Stimulated activated CD4-positive, alpha-beta T cell treated with anti-CD3 and anti-CD28 coated beads, Interleukin-15, amount 100 ng/mL, for 1 hour (primary cell): ENCODE measurements at places on chromosomes 4 and X.
A peak's percentile ranks its signal among the peaks of the same experiment; 100 is the strongest.

DNA sequence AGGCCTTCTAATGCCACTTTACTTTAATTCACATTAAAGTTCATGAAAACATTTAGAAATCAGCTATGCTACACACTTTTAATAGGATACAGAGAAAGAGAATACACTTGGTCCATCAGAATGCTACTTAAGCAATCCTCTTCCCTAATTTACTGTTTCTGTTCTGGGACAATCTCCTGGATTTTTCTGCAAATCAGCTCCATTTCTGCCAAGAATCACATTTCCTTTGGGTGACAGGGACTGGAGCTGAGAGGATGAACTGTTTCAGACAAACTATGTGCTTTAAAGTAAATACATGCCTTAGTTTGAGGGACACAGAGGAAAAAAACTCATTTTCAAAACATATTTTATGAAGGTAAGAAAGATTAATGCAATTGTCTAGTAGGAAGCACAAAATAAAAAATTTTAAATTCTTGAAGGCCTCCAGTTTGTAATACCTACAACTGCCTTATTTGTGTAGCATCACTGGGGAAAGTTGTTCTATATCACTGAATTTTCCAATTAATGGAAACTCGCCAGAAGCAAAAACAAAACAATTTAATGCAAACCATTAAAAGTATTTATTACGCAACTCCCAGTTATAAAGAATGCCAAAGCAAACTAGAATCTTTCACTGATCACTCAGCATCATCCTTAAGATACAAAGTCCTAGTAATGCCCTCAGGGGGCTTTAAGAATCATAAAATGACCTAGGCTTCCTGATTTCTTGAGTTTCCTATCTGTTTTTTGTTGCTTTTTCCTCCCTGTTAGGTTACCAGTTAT lies 36.3 kb downstream of the BCLAF3 start:
- no peak for DNase-seq

DNA sequence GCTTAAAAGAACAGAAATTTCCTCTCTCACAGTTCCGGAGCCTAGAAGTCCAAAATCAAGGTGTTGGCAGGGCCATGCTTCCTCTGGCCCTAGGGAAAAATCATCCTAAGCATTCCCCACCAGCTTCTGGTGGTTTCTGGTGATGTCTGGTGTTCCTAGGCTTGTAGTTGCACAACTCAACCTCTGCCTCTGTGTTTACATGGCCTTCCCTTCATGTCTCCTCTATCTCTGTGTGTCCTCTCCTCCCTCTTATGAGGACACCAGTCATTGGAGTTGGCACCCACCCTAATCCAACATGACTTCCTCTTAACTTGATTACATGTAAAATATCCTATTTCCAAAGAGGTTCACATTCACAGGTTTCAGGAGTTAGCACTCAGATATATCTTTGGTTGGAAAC lies 15.4 kb downstream of the LRP2BP start:
- DNase-seq = no peak

- DNase-seq = no peak
Measured at GRCh38 chrX:132146456-132146855, 18.6 kb upstream of the FRMD7 start.

GRCh38 chr4:138972956-138973801 lies 42.4 kb upstream of the NOCT start:
- DNase-seq = no peak

- no peak for DNase-seq
Measured at GRCh38 chrX:68832516-68833447, 4.0 kb downstream of the EFNB1 start.

DNA sequence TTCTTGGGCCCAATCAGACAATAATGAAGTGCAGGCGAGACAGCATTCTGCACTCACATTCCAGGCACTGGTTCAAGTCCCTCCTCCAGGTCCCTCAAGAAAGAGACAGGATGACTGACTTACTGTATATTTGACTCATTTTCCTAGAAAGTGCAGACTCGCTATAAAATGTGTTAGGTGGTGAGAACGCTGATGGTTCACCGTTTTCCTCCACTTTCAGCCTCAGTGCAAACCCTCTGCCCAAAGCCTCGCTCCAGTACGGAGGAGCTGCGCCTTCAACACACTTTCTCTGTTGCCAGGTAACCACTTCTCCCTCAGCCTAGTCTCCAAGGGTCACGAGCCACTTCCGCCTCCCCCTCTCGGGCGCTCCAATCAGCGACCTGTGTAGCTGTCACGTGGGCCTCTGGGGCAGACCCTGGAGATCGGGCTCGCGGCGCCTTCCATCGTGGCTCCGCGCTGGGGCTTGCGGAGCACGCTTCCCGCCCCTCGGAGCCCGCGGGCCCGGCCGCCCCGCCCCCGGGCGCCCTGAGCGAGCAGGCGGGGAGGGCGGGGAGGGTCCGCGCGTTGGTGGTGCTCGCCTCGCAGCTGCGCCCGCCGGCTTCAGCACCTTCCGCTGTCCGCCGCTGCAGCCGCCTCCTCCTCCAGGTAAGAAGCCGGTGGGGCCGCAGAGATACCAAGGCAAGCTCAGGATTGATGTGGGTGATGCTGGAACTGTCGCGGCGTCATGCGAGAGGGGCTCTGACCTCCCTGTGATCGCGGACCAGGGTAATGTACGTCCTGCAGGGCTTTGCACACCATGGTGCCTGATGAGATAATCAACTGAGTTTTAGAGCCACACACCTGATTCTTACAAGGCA lies at the start of gene WDR17:
Gene WDR17, plus strand, starts transcription at position 407 of the 857 bp plus-strand sequence. CDS start 45,740 bp downstream, outside the sequence.
- DNase-seq = peak; percentile 61

DNA sequence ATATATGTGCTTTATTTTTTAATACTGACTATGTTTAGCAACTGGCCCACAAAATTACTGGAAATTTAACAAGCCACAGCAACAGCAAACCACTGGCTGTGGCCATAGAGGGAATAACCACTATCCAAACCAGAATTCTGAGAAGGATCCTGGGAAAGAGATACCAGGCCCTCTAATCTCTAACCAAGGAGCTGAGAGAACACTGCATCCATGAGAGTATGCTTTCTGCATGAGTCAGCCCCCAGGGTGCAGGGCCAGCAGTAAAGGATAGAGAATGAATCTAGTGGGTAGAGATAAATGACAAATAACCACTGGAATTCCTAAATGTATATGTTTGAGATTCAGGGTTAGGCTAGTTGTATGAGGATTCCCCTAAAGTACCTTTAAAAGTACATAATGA lies 221.8 kb downstream of the KIT start:
- DNase-seq = no peak

DNA sequence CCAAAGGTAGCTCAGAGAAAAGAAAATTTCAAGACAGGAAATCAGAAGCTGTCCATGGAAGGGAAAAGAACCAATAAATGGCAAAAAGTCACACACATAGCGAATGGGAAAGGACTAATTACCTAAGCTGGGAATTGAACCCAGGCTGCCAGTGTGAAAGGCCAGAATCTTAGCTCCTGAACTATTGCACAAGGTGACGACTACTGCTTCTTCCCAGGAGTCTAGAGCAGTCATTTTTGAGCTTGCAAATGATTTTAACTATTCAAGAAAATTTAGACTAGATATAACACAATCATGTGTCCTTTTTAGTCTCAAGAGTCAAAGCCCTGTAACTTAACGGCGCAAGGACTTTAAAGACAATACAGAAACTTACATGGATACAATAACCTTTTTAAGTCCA lies 34.1 kb upstream of the ZNF81 start:
- DNase-seq = no peak

- DNase-seq = no peak
Measured at GRCh38 chr4:118361192-118361591, 8.4 kb upstream of the PRSS12 start.

- DNase-seq = no peak
Measured at GRCh38 chr4:121030711-121031110, 41.6 kb downstream of the NDNF start.

DNA sequence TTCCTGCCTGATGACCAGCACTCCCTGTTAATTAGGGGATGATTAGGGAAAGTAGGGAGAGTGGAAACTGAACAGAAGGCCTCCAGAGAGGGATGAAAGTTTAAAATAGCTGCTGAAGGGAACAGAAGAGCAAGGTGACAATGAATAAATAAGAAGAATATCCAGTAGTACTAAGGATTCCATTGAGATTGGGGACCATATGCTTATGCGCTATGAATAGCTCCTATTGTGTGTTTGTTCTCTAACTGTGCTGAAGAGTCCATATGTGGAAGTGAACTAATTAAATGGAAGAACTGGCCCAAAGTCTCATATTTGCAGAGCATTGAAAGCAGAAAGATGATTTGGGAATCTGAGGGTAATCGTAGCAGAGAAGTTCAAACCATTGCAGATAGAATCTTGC lies 137.0 kb downstream of the PRSS12 start:
- DNase-seq = no peak

GRCh38 chrX:12494400-12495138 lies 296.6 kb upstream of the PRPS2 start:
- DNase-seq = no peak

- no peak for DNase-seq
Measured at GRCh38 chr4:32140636-32141035, 1420.5 kb downstream of the PCDH7 start.

- DNase-seq = no peak
Measured at GRCh38 chr4:6340446-6341015, 70.9 kb downstream of the WFS1 start.

DNA sequence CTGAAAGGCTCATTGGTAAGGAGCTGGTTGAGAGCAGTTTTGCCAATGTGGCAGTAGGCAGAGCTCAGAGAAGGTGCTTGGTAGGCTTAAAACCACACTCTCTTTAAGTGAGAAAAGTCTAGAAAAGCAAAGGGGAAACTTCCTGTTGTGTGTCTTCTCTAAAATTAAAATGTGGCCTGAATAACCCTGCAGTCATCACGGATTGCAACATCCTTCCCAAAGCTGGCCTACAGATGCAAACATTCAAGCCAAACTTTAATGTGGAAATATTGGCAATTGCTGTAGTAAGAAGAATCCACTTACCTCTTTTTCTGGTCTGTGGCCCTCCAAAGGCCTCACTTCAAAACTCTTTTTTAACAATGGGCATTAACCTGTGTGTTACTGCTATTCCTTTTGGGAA lies 348.5 kb downstream of the OPHN1 start:
- DNase-seq = no peak

DNA sequence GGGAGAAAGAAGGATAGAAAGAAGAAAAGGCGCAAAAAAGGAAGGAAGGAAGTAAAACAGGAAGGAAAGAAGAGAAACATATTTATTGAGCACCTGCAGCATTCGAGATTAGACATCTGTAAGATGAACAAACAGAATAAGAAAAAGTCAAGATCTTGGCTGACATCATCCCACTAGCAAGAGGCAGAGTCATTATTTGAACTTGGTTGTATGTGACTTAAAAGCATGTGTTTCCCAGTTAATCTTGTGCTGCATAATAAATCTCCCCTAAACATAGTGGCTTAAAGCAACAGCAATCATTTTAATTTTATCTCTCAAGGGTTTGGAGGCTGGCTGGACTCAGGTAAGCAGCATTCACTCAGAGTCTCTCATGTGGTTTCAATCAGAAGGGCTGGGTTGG lies 38.5 kb upstream of the COX7B2 start:
- no peak for DNase-seq

DNA sequence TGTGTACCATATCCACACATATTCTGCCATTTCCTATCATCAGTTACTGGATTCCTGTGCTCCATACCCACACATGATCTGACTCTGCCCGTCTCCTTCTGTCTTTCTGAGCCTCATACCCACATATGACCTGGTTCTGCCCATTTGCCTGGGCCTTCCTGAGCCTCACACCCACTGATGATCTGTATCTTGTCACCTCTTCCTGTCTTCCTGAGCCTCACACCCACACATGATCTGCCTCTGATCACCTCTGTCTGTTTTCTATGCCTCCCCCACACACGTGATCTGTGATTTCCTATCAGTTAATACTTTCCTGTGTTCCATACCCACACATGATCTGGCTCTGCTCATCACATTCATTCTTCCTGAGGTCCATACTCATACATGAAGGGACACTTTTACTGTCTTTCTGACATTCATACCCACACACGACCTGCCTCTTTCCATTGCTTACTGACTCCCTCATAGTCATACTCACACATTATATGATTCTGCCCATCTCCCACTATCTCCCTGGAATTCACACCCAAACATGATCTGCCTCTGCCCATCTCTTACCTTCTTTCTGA lies 32.5 kb downstream of the SCML1 start:
- DNase-seq = no peak

DNA sequence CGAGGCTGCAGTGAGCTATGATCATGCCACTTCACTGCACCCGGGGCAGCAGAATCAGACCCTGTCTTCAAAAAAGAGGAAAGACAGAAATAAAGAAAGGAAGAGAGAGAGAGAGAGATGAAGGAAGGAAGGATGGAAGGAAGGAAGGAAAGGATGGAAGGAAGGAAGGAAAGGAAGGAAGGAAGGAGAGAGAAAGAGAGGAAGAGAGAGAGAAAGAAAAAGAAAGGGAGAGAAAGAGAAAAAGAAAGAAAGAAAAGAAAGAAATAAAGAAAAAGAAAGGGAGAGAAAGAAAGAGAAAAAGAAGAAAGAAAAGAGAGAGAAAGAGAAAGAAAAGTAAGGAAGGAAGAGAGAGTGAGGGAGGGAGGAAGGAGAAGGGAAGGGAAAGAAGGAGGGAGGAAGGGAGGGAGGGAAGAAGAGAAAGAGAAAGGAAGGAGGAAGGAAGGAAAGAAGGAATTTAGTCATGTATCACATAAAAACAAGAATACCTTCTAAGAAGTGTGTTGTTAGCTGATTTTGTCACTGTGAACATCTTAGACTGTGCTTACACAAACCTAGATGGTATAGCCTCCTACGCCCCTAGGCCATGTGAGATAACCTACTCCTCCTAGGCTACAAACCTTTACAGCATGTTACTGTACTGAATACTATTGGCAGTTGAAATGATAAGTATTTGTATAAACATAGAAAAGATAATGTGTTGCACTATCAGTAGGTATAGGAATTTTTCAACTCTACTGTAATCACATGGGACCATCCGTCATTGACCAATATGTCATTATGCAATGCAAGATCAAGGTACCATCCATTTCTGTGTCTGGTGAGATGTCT lies 17.4 kb upstream of the AFF1 start:
- no peak for DNase-seq

DNA sequence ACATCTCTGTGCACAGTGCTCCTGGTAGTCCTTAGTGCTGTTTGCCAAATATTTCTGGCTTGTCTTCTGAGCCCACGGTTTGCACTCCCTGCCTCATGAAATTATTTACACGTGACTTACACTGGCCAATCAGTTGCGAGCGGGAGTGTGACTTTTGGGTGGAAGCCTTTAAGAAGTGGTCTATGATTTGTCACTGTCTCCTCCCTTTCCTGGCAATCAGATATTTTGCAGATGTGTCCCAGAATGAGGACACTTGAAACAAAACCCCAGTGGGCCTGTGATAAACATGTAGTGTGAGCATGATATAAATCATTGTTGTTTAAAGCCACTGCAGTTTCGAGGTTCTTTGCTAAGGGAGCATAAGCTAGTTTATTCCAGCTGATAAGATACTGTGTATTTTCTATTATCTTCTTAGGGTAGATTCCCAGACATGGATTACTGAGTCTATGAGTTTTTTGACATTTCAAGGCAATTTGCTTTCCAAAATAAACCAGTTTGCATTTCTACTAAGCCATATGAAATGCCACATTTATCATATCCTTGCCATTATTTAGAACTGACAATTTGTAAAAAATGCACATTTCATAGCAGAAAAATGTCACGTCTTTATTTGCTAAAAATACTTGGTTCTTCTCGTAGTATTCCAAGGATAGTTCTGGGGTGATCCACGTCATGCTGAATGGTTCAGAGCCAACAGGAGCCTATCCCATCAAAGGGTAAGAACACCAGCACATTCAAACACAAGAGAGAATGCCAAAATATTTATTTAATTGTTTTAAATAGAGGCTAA lies 12.0 kb downstream of the BST1 start:
- no peak for DNase-seq

- no peak for DNase-seq
Measured at GRCh38 chr4:172871381-172871780, 297.2 kb upstream of the GALNT7 start.

- no peak for DNase-seq
Measured at GRCh38 chr4:51884606-51885005, 41.7 kb downstream of the DCUN1D4 start.
